ENCODE measurements at places on chromosomes 1 and 21.

GRCh38 chr1:195481293-195481692 is 1126.9 kb downstream of the KCNT2 start:
- DNase-seq = no peak

DNA sequence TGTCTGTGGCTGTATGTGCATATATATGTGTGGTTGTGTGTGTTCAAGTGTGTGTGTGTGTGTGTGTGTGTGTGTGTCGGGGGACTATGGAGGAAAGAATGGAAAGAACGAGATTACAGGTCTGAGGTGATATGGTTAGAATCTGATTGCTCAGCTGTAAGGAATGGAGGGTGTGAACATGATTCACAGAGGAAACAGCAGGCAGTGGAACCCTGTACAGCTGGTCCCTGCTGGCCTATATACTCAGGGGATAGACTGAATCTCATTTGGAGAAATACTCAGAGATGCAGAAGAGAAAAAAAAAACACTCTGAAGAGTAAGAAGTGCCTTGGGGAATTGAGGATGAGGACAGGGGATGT is 180.1 kb upstream of the ESRRG start:
- DNase-seq = no peak

- no peak for DNase-seq
Observed at GRCh38 chr1:158017800-158018595, 24.6 kb downstream of the KIRREL1 start.

DNA sequence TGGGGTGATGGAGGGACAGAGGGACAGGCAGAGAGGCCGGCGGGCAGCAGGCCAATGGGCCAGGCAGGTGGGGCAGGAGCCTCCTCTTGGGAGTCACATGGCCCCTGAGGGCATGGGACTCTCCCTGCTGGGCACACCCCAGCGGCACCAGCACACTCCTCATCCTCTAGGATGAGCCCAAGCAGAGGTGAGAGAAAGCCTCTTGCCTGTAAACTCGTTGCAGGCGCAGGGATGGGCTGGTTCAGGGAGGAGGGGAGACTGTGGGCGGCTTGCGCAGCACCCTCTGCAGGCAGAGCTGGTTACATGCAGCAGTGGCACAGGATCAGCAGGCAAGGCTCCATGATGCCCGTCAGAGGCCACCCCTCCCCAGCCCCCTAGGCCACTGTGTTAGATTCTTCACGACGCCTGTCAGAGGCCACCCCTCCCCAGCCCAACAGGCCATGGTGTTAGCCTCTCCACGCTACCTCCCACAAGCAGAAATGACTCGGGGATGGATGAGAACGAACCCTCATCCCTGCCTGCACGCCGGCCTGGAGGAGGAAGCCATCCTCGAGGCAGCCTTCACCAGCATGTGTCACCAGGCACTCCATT is 209.7 kb upstream of the VAMP3 start:
- peak; percentile 67 for DNase-seq

- DNase-seq = no peak
Observed at GRCh38 chr1:20426923-20427322, 59.1 kb downstream of the CAMK2N1 start.

DNA sequence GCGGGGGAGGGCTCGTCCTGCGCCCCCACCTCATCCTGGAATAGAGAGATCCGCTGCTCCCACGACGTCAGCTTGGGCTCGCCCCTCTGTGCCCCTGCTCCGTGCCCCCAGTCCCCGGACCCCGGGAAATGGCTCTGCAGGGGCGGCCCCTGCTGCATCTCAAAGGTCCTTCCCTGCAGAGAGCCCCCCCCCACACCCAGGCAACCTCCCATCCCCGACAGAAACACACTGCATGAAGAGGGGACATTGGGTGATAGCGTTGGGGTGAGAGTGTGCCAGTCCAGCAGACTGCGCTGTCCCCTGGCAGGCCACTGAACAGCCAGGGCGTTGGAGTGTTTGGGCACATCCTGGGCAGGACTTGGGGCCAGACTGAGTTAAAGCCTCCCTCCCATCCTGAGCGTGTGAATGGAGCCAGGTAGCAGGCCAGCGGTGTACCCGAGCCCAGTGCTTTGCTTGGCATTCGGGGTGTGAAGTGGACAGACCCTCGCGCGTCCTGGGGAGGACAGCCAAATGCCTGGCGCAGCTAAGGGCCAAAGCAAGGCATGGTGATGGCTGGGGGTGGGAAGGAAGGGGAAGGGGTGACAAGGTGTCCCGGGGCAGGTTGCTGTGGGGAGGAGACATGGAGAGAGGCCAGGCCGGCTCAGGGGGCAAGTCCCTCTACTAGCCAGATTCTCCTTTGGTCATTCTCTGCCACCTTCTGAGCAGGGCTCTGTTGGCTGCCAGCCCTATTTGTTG is 633 bp upstream of the ETNK2 start:
- DNase-seq = no peak

Measured in D341Med (cell line).